NCI-H226 (cell line): ENCODE measurements at places on chromosomes 3 and 15.

DNA sequence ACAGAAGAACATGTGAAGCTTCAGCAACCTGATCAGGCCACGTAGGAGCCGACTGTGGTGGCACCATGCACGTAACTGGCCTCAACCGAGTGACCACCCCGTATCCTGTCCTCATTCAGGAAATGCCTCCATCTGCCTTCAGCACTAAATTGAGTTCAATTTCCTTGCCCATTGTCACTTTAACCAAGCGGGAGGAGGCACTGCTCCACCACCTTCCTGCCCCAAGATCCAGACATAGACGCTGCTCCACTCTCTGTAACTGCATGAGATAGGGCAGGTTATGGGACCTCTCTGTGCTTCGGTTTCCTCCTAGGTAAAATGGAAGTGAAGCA is 80.1 kb upstream of the POMGNT2 start:
- DNase-seq, result no peak

- peak; percentile 24 for DNase-seq
Observed at GRCh38 chr3:130626049-130626448, 109.1 kb downstream of the COL6A6 start.

DNA sequence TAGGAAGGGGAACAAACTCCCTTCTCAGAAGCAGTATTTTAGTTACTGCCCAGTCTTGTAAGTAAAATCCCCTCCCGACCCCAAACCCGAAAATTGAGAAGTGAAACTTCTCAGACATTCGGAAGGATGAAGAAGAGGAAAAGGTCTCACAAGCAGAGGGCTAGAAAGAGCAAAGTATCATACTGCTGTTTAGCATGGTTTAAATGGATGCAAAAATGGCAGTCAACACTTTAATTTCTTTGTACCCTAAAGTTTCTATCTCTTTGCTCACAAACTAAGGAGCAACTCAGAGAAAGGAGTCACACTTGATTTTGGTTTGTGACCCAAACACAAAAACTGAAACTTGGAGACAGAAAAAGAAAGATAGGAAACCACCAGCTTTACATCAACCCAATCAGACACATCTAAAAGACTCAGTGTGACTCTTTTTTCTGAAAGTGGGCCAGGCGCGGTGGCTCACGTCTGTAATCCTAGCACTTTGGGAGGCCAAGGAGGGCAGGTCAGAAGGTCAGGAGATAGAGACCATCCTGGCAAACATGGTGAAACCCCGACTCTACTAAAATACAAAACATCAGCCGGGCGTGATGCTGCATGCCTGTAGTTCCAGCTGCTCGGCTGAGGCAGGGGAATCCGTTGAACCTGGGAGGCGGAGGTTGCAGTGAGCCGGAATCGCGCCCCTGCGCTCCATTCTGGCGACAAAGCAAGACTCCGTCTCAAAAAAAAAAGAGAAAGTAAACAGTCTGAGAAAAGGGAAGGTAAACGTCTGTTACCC is 63.2 kb upstream of the ATP11B start:
- no peak for DNase-seq

DNA sequence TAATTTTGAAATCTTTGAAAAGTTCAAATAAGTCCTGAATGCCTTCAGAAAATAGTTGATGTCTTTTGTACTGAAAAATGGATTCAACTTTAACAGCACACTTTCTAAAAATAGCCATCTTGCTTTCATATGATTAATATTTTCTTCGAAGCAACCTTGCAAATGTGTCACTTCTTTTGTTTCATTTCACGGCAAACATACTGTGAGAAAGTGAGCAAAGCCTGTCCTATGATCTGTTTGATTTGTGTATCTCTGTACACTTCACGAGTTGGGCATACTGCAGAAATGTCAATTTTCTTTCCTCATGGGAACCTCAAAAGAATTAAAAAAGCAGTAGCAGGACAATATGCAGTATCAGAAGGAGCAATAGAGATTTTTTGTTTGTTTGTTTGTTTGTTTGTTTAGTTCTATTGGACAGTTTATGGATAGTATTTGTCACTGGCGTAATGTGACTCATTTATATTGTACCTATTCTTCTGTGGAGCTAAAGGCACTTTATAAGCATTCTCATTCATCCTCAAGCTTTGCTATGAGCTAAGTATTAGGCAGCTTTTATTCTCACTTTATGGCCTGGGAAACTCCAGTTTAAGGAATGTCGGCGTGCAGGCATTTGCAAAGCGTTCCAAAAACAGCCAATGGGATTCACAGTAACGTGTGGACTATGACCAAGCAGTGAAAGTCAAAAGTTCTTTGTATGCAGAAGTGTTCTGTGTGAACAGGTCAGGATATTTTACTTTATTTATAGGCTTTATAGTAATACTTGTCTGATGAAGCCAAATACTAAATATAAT is 572.0 kb downstream of the NAALADL2 start:
- no peak for DNase-seq

- DNase-seq, result no peak
Observed at GRCh38 chr3:62803276-62803675, 71.9 kb downstream of the CADPS start.

DNA sequence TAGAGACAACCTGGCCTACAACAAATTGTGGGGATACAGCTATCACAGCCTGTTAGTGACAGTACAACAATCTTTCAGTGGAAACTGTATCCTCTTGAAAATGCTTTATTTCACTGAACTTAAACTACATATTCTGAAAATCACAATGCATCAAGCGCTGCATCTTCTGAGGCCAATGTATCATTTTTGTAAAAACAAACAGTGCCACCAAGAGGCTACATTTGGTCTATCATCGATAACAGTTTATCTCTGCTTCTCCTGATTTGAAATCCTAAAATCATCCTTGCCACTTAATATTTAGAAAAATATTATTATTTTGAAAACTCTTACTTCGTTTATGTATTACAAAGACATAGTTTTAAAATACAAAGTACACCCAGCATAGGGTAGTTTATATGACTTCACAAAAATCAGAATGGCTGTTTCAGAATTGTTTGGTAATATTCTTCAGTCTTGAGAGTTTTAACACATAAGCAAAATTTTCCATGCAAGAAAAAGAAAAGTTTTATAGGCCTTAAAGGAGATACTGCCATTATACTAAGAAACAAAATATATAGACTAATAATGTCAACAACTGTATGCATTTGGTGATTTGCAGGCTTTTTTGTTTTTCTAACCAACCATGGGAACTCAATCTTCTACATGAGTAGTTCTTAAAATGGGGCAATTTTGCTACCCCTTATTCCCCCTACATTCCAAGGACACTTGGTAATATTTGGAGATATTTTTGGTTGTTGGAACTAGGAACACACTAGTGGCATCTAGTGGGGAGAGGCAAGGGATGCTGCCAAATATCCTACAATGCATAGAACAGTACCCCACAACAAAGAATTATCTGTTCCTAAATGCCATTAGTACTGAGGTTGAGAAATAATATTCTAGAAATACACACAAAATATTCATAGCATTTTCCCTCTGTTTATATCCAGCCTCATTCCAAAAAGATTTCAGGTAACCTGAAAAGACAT is 42.3 kb downstream of the WDR72 start:
- DNase-seq, result no peak
